ENCODE measurements at places on chromosomes 16 and 17. TPM values are rescaled to one million over a fixed set of nuclear protein-coding genes. Genes with fewer than 3 reads are reported as not detected.

GRCh38 chr16:27819356-27819755 lies 244.2 kb downstream of the GSG1L start:
- H3K27ac ChIP-seq: no peak overlapping the region
- H3K4me1 ChIP-seq: no peaks in the 10 kb centered on the region
- H3K27me3 ChIP-seq: no peaks in the 10 kb centered on the region
- no peak overlapping the region for H3K4me3 ChIP-seq
- DNase-seq: no peak

GRCh38 chr17:61389670-61390478 lies 9.8 kb upstream of the TBX2 start:
- no peaks in the 10 kb centered on the region for H3K36me3 ChIP-seq
- no peak for DNase-seq
- H3K4me1 ChIP-seq: no peaks in the 10 kb centered on the region
- no peak overlapping the region for H3K4me3 ChIP-seq
- H3K27me3 ChIP-seq: no peaks in the 10 kb centered on the region
- no peak overlapping the region for H3K27ac ChIP-seq

GRCh38 chr16:82488460-82488859 lies 138.3 kb upstream of the CDH13 start:
- no peaks in the 10 kb centered on the region for H3K36me3 ChIP-seq
- H3K27me3 ChIP-seq: no peaks in the 10 kb centered on the region
- no peak overlapping the region for H3K27ac ChIP-seq
- no peak overlapping the region for H3K4me3 ChIP-seq
- DNase-seq: no peak

- DNase-seq: no peak
- no peaks in the 10 kb centered on the region for H3K4me1 ChIP-seq
- H3K27me3 ChIP-seq: no peaks in the 10 kb centered on the region
Observed at GRCh38 chr17:45722161-45722560, 62.0 kb upstream of the CRHR1 start.

GRCh38 chr17:19939993-19940721 lies 37.5 kb downstream of the AKAP10 start:
- no peak for DNase-seq
- H3K27me3 ChIP-seq: no peaks in the 10 kb centered on the region
- no peaks in the 10 kb centered on the region for H3K4me1 ChIP-seq
- H3K36me3 ChIP-seq: peaks cover 7% of the 10 kb centered on the region
- no peak overlapping the region for H3K27ac ChIP-seq

- H3K27me3 ChIP-seq: no peaks in the 10 kb centered on the region
- H3K36me3 ChIP-seq: no peaks in the 10 kb centered on the region
- no peak overlapping the region for H3K27ac ChIP-seq
- H3K4me1 ChIP-seq: no peaks in the 10 kb centered on the region
- no peak for DNase-seq
- no peak overlapping the region for H3K4me3 ChIP-seq
Observed at GRCh38 chr16:79363484-79363883, 237.1 kb downstream of the MAF start.

- no peaks in the 10 kb centered on the region for H3K4me1 ChIP-seq
- no peak overlapping the region for H3K27ac ChIP-seq
- H3K27me3 ChIP-seq: no peaks in the 10 kb centered on the region
- no peak for DNase-seq
Observed at GRCh38 chr16:24452724-24453123, 86.6 kb upstream of the RBBP6 start.

GRCh38 chr16:52256310-52257078 lies 290.4 kb downstream of the TOX3 start:
- no peaks in the 10 kb centered on the region for H3K4me1 ChIP-seq
- no peak overlapping the region for H3K27ac ChIP-seq
- H3K4me3 ChIP-seq: no peak overlapping the region
- no peaks in the 10 kb centered on the region for H3K36me3 ChIP-seq

DNA sequence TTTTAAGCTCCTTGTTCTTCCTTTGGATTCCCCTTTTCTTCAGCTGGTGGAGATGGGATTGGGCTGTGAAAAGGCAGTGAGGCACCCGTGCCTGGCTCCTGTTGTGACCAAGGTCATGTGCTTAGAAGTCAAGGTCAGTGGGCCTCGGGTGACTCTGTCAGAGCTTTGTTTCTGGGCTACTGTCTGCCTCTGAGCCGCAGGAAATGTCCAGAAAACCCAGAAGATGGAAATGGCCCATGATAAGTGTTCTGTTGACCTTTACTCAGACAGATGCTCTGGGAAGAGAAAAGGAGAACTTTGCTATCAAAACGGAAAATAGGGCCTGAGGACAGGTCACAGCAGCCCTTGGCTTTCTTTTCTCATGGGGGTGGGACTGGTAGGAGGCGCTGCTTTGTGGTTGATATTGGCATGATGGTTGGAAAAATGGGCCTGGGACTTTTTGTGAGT lies 2.9 kb downstream of the ABCC1 start:
- peak overlapping the region; percentile 67 for H3K4me3 ChIP-seq
- no peaks in the 10 kb centered on the region for H3K27me3 ChIP-seq
- H3K27ac ChIP-seq: peak overlapping the region; percentile 66
- peaks cover 16% of the 10 kb centered on the region for H3K4me1 ChIP-seq

DNA sequence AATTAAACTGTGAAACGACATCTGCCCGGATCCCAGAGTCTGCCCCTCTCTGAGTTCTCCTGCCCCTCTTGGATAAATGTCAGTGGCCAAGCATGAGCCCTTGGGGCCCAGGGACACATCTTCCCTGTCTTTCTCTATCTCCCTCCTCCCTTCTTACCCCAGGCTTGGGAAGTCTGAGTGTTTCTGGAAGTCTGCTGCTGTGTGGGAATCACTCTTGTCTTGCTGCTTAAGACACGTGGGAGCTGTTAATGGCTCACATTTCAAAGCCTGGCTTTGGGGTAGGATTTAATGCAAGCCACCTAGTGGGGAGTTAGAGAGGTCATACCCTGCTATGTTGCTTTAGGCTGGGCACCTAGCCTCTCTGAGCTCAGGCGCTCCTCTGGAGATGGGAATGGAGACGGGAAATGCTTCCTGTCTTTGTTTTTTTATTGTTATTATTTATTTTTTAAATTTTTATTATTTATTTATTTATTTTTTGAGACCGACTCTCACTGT lies 218.5 kb upstream of the CIBAR2 start:
- H3K4me1 ChIP-seq: no peaks in the 10 kb centered on the region
- no peak overlapping the region for H3K4me3 ChIP-seq
- no peak for DNase-seq
- no peak overlapping the region for H3K27ac ChIP-seq
- no peaks in the 10 kb centered on the region for H3K36me3 ChIP-seq
- no peaks in the 10 kb centered on the region for H3K27me3 ChIP-seq

DNA sequence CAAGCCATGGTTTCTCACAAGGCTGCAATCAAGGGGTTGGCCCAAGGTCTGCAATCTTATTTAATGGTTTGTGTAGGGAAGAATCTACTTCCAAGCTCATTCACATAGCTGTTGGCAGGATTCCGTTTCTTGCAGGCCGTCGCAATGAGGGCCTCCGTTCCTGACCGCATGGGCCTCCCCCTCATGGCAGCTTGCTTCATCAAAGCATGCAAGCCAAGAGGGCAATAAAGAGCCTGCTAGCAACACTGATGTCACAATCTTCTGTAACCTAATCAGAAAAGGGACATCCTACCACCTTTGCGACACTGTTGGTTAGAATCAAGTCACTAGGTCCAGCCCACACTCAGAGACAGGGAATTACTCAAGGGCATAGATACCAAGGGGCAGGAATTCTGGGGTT lies 95.5 kb downstream of the CCT6B start:
- no peaks in the 10 kb centered on the region for H3K4me1 ChIP-seq
- no peaks in the 10 kb centered on the region for H3K36me3 ChIP-seq
- no peak overlapping the region for H3K4me3 ChIP-seq
- DNase-seq: no peak
- no peak overlapping the region for H3K27ac ChIP-seq

- no peak for DNase-seq
- no peak overlapping the region for H3K4me3 ChIP-seq
- no peak overlapping the region for H3K27ac ChIP-seq
- no peaks in the 10 kb centered on the region for H3K27me3 ChIP-seq
Observed at GRCh38 chr16:68779891-68780290, 42.8 kb downstream of the CDH1 start.

GRCh38 chr16:89038811-89039735 lies 54.6 kb upstream of the ACSF3 start:
- DNase-seq: no peak
- no peak overlapping the region for H3K27ac ChIP-seq

DNA sequence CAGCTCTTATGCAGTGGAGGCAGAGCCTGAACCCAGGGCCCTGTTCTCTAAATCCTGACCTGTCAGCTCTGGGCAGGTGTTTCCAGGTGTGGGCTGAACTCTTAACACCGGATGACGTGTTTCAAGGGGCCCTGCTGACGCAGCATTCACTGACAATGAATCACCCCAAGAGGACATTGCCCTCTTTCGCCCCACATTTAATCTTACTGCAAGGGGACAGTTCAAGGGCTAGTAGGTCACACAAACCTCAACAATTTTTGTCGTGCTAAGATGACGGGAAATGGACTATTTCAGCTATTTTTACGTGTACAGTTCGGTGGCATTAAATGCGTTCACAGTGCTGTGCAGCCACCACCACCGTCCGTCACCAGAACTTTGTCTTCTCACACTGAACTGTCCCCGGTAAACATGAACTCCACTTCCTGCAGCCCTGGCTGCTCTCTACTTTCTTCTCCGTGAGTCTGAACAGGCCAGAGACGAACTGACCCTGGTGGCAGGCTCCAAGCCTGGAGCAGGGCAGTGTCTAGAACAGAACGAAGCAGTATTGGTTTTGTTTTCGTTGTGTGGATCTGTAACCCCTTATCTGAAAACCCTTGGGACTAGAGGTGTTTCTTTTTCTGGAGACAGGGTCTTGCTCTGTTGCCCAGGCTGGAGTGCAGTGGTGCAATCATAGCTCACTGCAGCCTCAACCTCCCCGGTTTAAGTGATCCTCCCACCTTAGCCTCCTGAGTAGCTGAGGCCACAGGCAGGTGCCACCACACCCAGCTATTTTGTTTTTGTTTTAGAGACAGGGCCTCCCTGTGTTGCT lies 88.4 kb upstream of the CIBAR2 start:
- DNase-seq: no peak
- H3K4me1 ChIP-seq: no peaks in the 10 kb centered on the region
- H3K36me3 ChIP-seq: no peaks in the 10 kb centered on the region
- no peaks in the 10 kb centered on the region for H3K27me3 ChIP-seq
- H3K27ac ChIP-seq: no peak overlapping the region

DNA sequence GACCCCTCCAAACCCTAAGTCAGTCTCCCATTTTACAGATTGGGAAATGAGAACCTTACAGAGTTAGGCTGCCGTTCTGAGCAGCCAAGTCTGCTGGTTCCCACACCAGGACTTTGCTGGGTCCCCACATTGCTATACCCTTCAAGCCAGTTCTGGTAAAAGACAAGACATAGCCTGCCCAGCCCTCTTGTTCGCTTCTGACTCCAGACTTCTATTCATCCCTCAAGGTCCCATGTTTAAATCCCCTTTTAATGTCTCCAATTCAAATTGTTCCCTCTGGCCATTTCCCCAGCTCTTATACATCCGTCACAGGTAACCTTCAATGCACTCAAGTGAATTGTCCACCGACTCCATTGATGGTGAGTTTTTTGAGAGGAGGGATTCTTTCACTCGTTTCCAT lies 30.2 kb downstream of the WNT3 start:
- DNase-seq: no peak
- H3K4me3 ChIP-seq: no peak overlapping the region
- H3K36me3 ChIP-seq: no peaks in the 10 kb centered on the region
- H3K27ac ChIP-seq: no peak overlapping the region
- H3K27me3 ChIP-seq: no peaks in the 10 kb centered on the region

- H3K36me3 ChIP-seq: peaks cover 12% of the 10 kb centered on the region
- no peaks in the 10 kb centered on the region for H3K27me3 ChIP-seq
- no peak for DNase-seq
- H3K27ac ChIP-seq: no peak overlapping the region
Observed at GRCh38 chr17:29283496-29283895, 10.5 kb downstream of the NUFIP2 start.

- no peak for DNase-seq
- H3K4me3 ChIP-seq: no peak overlapping the region
- H3K36me3 ChIP-seq: no peaks in the 10 kb centered on the region
- H3K27me3 ChIP-seq: no peaks in the 10 kb centered on the region
Observed at GRCh38 chr17:17527534-17527933, 31.3 kb upstream of the RASD1 start.

DNA sequence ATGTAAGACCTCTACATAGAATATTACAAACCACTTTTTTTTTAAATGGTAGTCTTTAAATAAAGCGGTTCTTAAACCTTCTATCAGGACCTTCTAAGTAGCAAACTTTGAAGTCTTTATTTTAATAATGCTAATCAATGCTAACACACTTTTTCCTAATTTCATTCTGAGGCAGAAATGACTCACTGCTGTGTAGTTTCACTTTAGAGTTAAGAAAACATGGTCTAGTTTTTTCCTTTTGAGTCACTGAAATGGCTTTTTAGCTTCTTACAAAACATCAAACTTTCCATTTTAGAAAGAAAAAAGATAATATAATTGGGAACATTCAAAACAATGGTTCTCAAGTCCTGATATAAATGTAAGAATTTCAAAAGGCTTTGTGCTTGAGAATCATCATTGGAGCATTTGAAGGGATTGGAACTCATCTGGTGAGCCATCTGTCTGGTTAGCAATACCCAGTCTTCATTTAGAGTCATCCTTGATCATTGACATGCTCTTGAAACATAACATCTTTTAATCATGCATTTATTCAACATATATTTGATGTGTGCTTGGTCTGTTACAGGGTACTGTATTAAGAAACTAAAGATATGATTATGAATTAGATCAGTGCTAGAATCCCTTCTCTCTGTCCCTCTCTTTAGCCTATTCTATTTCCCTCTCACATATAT lies 258.3 kb upstream of the MON1B start:
- no peak for DNase-seq
- no peaks in the 10 kb centered on the region for H3K36me3 ChIP-seq
- no peak overlapping the region for H3K27ac ChIP-seq
- no peaks in the 10 kb centered on the region for H3K27me3 ChIP-seq
- H3K4me1 ChIP-seq: no peaks in the 10 kb centered on the region

DNA sequence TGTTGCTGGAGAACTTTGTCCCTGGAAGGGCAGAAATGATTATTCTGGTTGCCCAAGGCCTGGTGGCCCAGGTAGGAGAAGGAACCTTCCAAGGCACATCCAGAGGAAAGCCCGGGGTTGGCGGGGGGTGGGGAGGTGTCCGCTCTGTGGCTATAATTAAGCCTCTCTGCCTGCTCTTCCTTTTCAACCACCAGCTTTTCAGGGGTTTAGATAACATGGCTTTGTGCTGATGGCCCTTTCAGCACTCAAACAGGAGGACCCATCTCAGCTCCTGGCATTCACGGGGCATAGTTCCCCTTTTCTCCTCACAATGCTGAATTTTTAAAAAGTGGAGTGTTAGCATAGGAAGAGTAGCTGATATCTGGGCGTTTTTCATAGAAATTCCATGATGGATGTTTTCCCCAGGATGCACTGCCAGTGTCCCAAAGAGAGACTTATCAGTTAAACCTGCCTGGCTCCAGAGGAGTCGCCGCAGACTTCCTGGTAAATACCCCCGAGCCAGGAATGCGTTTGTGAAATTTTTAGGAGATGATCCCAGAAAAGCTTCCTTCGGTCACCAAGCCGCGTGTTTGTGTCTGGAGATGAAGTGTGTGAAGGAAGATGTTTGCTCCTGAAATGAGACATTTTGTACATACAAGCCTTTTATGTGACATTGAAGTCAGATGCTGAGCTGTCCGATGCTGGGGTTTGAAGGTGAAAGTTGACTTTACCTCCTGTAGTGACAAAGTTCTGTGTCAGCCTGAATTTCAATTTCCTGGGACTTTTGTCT lies 188.5 kb downstream of the MSI2 start:
- peaks cover 2% of the 10 kb centered on the region for H3K36me3 ChIP-seq
- peak overlapping the region; percentile 92 for H3K27ac ChIP-seq
- peaks cover 77% of the 10 kb centered on the region for H3K4me1 ChIP-seq
- no peaks in the 10 kb centered on the region for H3K27me3 ChIP-seq

LHX1 gene
- total RNA-seq: not detected

OR3A3 gene
- not detected for total RNA-seq

NTN3 gene
- not detected for total RNA-seq

KCTD19 gene
- total RNA-seq: 4.9 TPM

ITGA2B gene
- total RNA-seq: 0.51 TPM

MYLK3 gene
- 0.37 TPM for total RNA-seq

CDRT4 gene
- total RNA-seq: 0.40 TPM

All from GM12878 (cell line).